ENCODE measurements at places on chromosomes 11 and 22.

- no peak for DNase-seq
These were observed 32.7 kb downstream of the C11orf91 start for GRCh38 chr11:33667819-33668467.

- DNase-seq, result no peak
These were observed 56.2 kb downstream of the OTOG start for GRCh38 chr11:17603056-17603825.

- no peak for DNase-seq
These were observed 42.2 kb downstream of the FLI1 start for GRCh38 chr11:128735935-128736605.

DNA sequence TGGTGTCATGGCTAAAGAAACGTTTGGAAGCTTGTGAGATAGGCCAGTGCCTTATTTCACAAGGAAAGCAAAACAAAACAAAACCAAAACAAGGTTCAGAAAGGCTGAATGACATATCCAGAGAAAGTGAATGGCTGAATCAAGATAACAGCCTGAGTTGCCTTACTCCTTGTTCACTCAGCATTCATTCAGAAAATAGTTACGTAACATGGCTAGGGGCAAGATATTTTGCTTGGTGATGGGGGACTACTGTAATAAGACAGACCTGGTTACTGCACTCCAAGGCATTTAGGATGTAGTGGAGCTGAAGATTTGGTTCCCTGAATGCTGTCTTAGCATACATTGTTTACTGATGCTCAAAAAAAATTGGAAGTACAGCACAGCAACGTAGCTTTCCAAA lies 47.7 kb downstream of the C11orf91 start:
- no peak for DNase-seq

DNA sequence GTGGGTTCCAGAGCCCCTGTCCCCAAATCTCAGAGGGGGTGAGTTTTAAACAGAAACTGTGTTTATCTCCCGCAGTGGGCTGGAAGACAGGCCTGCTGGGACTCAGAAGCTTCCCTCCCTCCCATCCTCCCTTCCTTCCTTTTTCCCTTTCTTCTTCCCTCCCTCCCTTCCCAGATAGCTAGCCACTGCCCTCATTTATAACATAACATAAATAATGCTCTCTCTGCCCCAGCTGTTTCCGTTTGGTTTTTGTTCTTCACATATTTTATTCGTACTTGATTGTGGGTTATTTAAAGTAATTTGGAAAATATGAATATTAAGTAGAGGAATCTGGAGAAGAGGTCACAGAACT lies 140.9 kb downstream of the TEAD1 start:
- no peak for DNase-seq

GRCh38 chr11:68370211-68371111 lies 58.1 kb downstream of the LRP5 start:
- no peak for DNase-seq

Measured in cortex of kidney (tissue), 1 donor.